AG09309 (cell line): ENCODE measurements at places on chromosomes 1 and 21.
A peak's percentile ranks its signal among the peaks of the same experiment; 100 is the strongest.

- DNase-seq: no peak
Measured at GRCh38 chr1:35834218-35834617, 26.4 kb downstream of the AGO4 start.

DNA sequence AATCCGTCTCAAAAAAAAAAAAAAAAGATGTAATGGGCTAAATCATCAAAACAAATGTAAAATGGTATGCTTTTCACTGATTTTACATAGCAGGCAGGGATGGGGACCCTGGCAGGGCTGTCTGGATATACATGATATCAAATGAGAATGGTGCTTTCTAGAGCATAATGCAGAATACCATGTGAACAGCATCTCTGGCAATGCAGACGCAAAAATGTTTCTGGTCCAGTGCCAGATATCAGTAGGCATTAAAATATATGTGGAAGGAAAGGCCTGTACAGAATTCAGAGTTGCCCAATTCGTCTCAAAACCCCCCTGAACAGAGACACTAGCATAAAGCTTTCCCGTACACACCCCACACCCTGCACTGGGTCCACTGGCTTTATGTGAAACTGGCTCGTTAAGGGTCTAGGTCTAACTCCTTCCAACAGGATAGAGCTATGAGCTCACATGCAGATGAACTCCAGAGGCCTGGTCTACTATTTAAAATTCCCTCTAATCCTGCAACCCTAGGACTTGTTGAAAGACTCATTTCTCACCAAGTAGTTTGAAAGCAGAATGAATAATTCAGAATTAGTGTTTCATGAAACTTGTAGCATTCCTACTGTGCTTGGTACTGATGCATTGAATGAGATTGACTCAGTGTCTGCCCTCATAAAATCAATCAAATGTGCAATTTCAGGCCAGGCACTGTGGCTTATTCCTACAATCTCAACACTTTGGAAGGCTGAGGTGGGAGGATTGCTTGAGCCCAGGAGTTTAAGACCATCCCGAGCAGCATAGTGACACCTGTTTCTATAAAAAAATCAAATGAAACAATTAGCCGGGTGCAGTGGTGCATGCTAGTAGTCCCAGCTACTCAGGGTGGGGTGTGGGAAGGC lies 2.6 kb upstream of the MYSM1 start:
- DNase-seq: no peak

DNA sequence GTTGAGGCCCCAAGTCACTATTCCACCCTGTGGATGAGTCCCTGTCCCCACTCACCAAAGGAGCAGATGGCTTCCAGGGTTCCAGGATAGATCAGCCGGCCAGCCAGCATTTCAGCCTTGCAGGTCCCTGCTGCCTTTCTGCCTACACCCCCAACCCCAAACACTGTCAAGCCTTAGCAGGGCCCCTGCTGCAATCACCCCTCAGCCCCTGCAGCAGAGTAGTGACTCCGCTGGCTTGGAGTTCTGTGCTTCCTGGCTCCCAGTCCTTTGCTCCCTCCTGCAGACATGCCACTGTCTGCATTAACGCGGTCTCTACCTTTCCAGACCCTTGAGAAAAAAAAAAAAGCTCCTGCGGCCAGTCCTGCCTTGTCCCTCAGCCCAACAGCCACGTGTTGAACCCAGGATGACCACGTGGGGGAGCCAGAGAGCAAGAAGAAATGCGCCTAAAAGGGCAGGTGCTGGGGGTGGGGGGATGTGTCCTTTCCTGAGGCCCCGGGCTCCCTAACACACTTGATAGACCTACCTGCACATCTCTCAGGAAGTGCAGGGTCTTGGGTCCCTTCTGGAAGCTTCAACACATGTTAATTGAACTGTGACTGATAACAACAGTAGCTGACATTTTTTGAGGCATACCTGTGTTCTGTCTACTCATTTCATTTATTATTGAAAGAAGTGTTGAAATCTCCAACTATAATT lies 37.4 kb downstream of the RASSF5 start:
- DNase-seq: no peak

GRCh38 chr1:211517006-211517405 lies 25.0 kb upstream of the RD3 start:
- DNase-seq: no peak

- DNase-seq: peak; percentile 3
Measured at GRCh38 chr21:17903029-17903806, 84.1 kb upstream of the C21orf91 start.

- no peak for DNase-seq
Measured at GRCh38 chr1:188247255-188247654, 1418.5 kb downstream of the PLA2G4A start.

DNA sequence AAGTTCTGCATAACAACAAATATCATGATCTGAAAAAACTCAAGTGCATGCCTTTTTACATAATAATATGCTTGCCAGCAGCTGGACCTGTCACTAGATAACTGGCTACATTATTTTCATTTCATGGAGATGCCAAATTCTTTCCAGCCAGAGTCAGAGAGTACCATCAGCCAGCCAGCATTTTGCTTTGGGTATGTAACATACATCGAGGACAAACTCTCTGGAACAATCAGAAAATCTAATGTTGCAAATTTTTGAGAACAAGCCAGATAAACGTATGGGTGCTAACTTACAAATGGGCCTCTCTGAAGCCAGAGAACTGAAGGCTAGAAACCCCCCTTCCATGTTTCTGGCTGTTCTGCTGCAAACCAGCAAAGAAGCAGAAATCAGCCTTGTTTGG lies 76.3 kb upstream of the BACE2 start:
- DNase-seq: no peak

DNA sequence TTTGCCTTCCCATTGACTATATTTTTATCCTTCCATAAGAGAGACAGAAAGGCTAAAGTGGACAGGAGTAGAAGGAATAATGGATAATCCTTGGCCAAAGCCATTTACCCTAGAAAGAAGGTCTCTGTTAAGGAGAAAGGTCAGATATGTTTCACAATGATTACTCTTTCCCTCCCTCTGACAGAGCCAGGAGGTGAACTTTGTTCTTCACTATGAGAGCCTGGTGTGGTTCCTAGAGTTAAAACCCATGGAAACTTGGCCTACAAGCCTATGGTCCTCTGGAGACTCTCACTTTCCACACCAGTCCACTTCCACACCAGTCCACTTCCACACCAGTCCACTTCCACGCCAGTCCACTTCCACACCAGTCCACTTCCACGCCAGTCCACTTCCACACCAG lies 479.9 kb upstream of the ZP4 start:
- DNase-seq: no peak

DNA sequence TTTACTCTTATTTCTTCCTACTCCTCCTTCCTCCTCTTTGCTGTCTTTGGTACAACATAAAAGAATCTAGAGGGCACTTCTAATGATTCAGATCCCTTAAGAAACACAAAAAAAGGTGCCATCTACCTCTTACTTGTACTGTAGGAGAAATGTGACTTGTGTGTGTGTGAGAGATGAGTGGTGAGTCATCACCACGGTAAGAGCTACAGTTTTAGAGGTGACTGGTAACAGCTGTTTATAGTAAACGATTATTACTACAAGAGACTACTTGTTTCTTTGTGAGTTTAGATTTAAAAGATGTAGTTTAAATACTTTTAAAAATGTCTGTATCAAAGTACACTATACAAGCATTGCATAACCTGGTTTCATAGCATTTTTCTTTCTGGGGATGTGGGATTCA lies 40.4 kb downstream of the SLC35D1 start:
- no peak for DNase-seq

DNA sequence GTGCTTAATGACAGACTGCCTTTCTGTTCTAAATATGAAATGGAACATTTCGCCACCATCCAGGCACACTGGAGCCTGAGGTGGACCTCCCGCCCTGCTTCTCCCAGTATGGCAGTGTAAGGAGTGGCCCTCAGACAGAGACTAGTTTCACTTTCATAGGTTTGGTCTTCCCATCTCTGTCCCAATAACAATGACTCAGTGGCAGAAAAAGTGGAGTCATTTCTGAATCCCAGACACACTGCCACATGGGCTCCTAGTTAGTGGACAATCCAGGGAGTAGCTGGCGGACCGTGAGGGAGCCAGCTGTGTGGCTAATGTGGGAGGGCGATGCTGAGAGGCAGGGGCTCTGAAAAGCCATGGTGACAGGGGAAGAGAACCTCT lies 95.6 kb upstream of the TSPAN2 start:
- peak; percentile 40 for DNase-seq

DNA sequence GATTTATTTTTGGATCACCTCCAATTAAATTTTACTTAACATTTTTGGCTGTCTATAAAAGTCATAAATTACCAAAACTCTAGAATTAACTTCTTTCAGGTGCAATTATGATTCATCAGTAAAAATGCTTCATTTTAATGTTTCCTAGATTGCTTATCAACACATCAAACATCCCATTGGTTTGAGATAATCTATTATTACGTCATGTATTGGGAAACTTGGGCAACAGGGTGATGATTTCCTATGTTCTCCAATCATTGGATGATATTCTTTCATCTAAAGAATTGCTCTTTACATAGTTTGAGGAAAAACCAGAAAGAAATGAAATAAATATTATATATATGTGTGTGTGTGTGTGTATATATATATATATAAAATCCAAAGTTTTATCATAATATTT lies 76.8 kb upstream of the KCNJ6 start:
- DNase-seq: no peak

DNA sequence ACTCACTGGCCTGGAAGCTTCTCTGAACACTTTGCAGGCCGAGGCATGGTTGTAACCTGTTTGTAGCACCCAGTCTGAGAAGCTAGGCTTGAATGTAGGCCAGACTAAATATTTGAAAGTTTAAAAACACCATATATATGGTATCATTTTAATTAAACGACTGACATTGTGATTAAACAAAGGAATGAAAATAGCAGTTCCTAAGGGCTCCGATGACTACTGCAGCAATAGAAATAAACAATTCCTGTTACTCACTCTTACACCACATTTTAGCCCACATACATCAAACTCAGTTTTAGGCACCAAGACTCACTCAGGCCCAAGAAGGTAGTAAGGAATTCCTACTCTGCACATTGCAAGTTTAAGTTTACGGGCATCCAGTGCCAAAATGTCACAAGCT lies 281.2 kb downstream of the AKT3 start:
- peak; percentile 11 for DNase-seq

GRCh38 chr21:42553435-42553834 lies 39.8 kb downstream of the SLC37A1 start:
- no peak for DNase-seq

- no peak for DNase-seq
Measured at GRCh38 chr1:151635479-151636072, 23.7 kb downstream of the SNX27 start.

GRCh38 chr1:223074445-223075300 lies 68.4 kb downstream of the TLR5 start:
- no peak for DNase-seq

- DNase-seq: no peak
Measured at GRCh38 chr1:30046751-30047150, 676.6 kb downstream of the MATN1 start.

DNA sequence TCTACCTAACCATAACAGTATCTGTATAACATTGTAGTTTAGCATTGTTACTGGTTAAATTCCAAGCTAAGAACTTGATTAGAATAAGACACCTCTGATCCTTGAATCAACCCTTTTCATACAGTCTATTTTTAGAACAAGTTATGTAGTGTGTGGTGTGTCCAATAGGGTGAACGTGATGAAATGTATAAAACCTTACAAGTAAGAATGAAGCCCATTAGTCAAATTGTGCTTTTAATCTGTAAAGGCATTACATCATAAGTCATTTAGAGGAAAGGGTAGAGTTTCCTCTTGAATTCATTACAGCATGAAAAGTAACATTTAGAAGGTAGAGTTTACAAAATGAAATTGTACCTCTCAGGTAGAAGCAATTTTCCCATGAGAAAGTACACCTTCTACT lies 479.2 kb downstream of the LTN1 start:
- DNase-seq: no peak

GRCh38 chr1:64268653-64269557 lies 65.5 kb downstream of the UBE2U start:
- peak; percentile 67 for DNase-seq

DNA sequence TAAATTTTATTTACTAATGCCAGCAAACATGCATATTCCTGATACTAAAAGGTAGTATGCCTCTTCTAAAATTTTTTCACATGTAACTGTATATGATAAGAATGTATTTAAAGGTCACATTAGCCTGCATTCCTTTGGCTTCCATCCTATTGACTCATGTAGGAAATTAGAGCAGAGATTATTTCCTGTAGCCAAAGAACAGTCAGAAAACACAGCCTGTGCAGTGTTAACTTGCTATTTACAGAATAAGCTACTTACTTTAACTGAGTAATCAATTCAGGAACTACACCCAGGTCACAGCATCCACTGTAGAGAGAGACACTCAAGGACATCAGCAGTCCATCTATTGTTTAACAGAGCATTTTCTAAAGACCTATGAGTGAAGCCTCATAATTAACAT lies 154.5 kb upstream of the ADGRL4 start:
- DNase-seq: no peak

- DNase-seq: no peak
Measured at GRCh38 chr1:88191917-88192316, 492.2 kb upstream of the PKN2 start.

- DNase-seq: no peak
Measured at GRCh38 chr1:55472115-55472514, 257.0 kb upstream of the USP24 start.

GRCh38 chr1:202952818-202953217 lies 5.3 kb downstream of the ADIPOR1 start:
- peak; percentile 32 for DNase-seq

GRCh38 chr1:4380564-4381168 lies 273.7 kb upstream of the AJAP1 start:
- DNase-seq: no peak

GRCh38 chr21:31988492-31989290 lies 115.9 kb downstream of the HUNK start:
- no peak for DNase-seq

- DNase-seq: no peak
Measured at GRCh38 chr1:51336711-51337110, 6.3 kb upstream of the TTC39A start.

GRCh38 chr1:172776071-172776470 lies 117.2 kb downstream of the FASLG start:
- DNase-seq: no peak

DNA sequence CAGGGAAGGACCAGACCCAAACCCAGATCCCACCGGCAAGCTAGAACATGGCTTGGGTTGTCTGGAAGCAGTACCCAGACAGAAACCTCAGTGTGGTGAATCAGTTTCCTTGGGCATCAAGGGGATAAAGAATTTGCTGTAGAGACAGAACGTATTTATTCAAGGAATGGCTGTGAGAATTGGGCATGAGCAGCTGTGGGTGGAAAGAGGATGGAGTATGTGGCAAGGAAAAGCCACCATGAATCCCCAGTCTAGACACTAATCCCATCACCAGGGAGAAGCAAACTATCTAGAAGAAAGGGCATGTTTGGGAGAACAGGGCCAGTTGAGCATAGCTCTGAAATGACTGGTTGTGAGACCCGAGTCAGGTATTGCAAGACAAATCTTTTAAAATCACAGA lies 109.2 kb downstream of the TOMM20 start:
- no peak for DNase-seq

GRCh38 chr1:149937759-149938158 lies 1.1 kb upstream of the MTMR11 start:
- DNase-seq: no peak

GRCh38 chr1:22410928-22411495 lies 40.6 kb upstream of the ZBTB40 start:
- DNase-seq: no peak

GRCh38 chr1:151693057-151693651 lies 23.4 kb downstream of the CELF3 start:
- no peak for DNase-seq
